ENCODE measurements at places on chromosomes 7 and 10.

DNA sequence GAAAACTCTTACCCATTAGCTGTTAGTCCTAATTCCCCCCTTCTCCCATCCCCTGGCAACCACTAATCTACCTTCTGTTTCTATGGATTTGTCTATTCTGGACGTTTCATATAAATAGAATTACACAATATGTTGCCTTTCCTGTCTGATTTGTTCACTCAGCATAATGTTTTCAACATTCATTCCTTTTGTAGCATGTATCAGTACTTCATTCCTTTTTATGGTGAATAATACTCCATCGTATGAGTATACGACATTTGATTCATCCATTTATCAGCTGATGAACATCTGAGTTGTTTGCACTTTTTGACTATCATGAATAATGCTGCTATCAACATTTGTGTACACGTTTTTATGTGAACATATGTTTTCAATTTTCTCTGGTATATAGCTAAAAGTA, 4.4 kb upstream of the FRAT1 start:
- DNase-seq = no peak

DNA sequence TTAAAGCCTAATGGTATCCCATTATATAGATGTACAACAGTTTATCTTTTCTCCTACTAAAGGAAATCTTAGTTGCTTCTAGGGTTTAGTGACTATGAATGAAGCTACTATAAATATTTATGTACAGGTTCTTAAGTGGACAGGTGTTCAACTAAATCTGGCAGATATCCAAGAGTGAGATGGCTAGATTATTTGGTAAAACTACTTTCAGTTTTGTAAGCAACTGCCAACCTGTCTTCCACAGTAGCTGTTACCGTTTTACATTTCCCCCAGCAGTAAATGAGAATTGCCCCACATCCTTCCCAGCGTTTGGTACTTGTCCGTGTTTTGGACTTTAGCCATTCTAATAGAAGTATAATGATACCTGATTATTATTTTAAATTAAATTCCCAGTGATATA, 144.9 kb upstream of the MAGI2 start:
- no peak for DNase-seq

DNA sequence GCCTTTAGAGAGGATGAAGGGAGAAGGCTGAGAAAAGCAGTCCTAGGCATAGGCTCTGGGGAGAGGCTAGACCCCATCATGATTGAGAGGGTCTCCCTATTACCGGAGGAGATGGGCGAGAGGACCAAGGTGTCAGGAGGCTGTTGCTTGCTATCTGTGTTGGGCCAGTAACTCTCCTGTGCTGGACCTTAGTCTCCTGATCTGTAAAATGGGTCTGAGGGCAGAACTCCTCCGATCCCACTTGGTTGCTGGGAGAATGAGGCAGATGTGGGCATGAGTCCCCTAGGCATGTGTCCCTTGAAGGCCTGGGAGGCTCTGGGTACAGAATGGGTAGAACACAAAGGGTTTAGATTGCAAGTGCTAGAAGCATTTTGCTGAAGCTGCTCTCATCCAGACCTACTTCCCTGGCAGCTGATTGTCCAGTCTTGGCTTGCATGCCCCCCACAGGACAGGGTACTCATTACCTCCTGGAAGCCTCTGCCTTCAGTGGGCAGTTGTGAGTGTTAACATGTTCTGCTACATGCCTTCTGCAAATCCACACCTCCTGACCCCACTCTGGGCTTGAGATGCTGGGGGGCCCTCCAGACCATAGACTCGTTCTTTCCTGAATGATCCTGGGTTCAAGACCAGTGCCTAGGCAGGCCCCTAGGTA, 4.4 kb downstream of the ZMIZ1 start:
- no peak for DNase-seq

DNA sequence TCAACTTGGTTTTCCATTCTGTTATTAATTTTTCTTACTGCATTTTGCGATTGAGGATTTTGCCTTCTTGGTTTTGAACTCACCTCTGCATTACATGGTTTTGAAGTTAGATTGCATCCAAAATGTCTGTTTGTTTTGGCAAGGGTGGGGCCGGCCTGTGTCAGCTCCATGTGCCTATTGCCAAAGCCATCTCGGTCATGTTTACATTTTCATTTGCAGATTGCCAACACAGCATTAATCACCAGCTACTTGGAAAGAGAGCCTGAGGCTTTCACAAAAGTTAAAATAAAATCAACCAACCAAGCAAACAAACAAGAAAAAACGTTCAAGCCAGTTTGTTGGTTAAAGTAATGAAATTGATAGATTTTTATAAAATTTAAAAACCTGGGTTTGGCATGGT, 695.8 kb downstream of the TYW1 start:
- DNase-seq = no peak

DNA sequence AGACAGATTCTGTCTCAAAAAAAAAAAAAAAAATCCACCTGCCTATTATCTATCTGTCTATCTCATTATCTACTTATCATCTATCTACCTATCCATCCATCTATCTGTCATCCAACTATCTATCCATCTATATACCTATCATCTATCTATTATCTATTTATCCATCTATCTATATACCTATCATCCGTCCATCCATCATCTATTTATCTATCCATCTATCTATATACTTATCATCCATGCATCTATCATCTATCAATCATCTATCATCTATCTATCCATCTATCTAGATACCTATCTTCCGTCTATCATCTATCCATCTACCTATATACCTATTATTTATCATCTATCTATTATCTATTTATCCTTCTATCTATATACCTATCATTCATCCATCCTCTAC, 16.5 kb upstream of the TPST1 start:
- no peak for DNase-seq

GRCh38 chr7:66047426-66047825, 28.2 kb upstream of the ASL start:
- no peak for DNase-seq

- peak; percentile 92 for DNase-seq
These were observed 45.7 kb downstream of the HIBADH start for GRCh38 chr7:27616914-27617548.

- no peak for DNase-seq
These were observed 31.1 kb upstream of the SLF2 start for GRCh38 chr10:100881556-100882213.

- no peak for DNase-seq
These were observed 9.1 kb upstream of the PRKAR2B start for GRCh38 chr7:107035446-107035845.

GRCh38 chr10:51113007-51113406, 38.7 kb downstream of the PRKG1 start:
- DNase-seq = no peak

DNA sequence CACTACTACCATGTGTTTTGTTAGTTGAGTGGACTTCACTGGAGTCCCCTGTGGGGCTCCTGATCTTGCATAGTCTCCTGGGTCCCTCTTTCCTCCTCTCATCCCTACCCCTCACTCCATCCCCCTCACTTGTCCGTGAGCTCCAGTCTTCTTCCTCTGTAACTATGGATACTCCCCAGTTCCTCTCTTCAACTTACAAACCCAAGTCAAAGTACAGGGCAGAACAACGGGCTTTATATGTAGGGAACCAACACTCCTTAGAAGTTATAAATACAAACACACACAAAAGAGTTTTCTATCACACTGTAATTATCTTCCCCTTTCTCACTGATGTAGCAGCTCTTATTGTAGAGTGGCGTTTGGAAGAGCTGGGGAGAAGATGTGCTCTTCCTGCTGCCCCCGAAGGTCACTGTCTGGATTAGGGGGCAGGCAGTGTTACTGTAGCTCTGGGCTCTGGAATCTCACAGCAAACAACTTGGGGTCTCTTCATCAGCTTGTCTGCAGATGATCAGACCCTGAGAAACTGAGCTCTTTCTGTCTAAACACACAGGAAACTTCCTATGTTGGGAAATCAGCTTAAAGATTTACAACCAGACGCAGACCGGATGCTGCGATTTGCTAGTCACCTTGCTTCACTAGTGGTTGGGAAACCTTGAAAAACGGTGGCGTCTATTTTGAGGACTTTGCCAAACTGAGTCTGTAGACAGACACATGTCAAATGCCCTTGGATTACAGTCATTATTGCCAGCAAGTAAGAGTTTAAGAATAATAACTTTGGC, 13.6 kb downstream of the SNX10 start:
- DNase-seq = peak; percentile 97

GRCh38 chr7:105130048-105130447, 116.0 kb downstream of the KMT2E start:
- no peak for DNase-seq

- no peak for DNase-seq
These were observed 261.3 kb upstream of the MEOX2 start for GRCh38 chr7:15947754-15948153.

GRCh38 chr10:21173802-21174714, 276.9 kb upstream of the NEBL start:
- DNase-seq = no peak

GRCh38 chr10:88297103-88297502, 286.0 kb downstream of the RNLS start:
- no peak for DNase-seq

DNA sequence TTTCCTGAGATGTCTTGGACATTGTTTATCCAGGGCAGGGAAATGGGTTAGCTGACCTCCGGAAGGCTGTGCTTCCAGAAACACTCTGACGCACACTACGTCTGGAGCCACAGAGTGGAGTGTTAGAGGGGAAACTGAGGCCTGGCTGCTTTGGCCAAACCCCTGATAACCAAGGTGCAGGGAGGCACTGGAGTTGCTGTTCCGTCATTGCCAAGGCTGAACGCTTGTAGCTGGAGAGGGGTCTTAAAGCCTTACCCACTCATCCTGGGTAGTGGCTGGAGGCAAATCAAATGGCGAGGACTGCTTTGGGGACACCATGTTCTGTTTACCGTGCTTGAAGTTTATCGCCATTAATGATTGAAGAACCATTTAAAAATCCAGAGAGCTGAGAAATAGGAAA, 604.1 kb upstream of the FOXK1 start:
- DNase-seq = no peak

- DNase-seq = no peak
These were observed 36.1 kb downstream of the UBTD1 start for GRCh38 chr10:97534746-97535367.

GRCh38 chr10:99770408-99771045, 11.9 kb upstream of the ABCC2 start:
- DNase-seq = no peak

- no peak for DNase-seq
These were observed 16.9 kb downstream of the PIK3CG start for GRCh38 chr7:106881984-106882383.

Data from GF-D8 (cell line).